ENCODE measurements at places on chromosomes 5 and 9.

- DNase-seq: no peak
Observed at GRCh38 chr5:115160975-115161475, 8.7 kb downstream of the TRIM36 start.

DNA sequence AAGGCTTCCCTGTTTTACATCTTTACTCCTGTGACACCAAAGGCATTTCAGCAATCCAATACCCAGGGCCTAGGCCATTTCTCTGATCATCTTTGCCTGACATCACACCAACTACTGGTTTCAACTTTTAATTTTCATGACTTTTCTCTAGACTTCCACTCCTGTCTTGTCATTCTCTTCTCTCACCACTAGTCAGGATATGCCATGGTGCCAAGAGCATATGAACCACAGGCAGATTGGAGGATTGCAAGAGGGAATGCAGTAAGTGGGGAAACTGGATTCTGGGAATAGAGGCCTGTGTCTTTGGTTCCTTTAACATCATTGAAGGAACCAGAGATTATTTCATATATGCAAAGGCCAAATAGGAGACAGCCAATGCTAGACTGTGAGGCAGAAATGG lies 69.3 kb downstream of the ANKRD31 start:
- DNase-seq: no peak

DNA sequence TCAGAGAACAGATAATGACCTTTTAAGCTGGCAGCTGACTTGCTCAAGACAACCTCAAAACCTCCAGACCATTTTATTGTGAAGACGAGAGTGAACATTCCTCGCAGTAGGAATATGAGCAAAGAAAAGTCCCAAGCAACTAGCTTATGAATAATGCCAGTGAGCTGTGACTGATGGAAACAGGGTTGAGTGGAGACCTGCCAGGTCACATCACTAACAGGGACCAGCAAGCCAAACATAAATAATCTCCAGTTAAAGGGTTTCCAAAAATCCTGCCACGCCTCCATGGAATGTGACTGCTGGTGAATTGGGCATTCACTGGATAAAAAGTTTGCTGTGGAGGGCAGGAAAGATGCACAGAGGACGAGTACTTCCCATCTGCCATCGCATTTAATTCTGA lies 185.4 kb downstream of the CRB2 start:
- DNase-seq: no peak

GRCh38 chr9:121529237-121529987 lies 29.8 kb upstream of the GGTA1 start:
- peak; percentile 45 for DNase-seq

GRCh38 chr9:114312513-114312875 lies 10.4 kb upstream of the ORM1 start:
- DNase-seq: no peak

DNA sequence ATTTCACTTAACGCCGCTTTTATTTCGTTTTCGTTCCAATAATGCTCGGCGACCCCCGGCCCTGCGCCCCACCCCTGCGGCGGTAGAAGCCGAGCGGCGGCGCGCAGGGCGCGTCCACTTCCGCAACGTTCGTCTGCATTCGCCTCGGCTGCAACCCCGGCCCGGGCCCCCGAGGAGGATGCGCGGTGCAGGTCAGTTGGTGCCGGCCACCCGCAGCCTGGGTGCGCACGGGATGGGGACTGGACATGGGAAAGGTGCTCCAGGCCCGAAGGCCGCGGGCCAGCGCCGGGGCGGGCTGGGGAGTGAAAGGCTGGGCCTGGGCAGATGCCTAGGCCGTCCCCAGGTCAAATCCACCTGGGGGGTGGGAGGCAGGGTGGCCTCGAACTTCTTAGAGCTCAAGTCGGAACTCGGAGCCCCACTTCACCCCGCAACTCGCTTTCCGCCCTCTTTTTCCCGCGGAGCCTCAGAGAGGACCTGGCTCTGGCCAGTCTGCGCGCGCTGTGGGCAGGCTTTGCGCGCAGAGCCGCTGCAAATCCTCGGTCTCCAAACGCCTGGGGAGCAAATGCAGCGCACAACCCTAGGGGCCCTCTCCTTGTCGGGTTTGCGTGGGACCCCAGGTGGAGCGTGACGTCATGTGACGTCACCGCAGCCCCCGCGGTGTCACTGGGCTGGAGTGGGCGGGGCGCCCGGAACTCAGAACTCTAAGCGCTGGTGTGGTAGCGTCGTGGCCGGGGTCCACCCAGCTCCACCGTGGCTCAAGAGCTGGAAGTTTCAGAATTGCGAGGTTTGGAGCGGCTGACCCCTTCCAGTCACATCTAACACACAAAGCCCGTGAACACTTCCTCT lies 3.3 kb downstream of the TLX3 start:
- no peak for DNase-seq

DNA sequence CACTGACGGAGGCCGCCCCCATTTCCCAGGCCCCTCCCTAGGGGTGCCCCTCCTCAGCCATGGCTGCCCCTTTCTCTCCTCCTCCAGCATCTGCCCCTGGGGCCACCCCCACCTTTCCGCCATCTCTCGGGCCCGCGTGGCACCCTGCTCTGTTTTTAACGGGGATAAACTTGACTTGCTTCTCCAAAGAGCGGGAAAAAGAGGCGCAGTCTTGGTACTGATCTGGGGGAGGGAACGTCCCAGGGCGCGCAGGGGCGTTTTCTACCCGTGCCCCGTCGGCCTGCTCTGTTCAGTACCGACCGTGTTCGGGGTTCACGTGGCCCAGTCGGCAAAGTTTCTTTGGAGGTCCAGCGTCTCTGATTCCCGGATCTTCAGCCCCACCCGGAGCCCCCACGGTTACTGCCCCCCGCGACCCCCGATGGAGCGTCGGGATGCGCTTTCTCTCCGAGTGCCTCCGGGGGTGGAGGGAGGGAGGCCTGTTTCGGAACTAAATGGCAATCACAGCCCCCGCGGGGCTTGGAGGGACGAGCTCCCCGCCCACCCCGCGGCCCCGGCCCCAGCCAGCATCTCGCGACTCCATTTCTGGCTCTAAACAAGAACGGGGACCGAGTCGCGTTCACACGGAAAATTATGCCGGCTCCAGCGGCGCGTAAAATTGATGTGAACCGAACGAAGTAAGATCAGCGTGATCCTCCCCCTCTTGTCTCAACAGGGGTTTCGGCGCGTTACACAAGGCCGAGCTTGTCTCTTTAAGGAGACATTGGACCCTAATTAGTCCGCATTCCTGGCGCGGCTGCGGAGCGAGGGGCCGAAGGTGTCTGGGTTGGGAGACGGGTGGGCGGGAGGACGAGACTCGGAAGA lies 1.1 kb upstream of the TLE4 start:
- DNase-seq: peak; percentile 35

DNA sequence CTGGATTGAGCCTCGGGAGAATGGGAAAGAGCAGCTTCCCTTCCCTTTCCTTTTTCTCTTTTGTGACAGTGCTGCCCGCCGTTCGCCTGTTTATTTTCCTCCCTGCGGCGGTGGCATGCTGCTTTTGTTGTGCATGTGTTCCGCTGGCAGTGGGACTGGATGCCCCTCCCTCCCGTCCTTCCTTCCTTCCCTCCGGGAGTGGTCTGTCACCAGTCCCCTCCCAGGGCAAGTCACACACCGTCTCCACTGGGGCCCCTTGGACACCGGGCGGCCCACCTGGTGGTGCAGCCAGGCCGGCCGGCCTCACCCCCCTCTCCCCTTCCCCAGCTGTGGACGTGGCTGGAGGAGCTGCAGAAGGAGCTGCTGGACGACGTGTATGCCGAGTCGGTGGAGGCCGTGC lies 214.7 kb downstream of the TRIO start:
- DNase-seq: no peak

DNA sequence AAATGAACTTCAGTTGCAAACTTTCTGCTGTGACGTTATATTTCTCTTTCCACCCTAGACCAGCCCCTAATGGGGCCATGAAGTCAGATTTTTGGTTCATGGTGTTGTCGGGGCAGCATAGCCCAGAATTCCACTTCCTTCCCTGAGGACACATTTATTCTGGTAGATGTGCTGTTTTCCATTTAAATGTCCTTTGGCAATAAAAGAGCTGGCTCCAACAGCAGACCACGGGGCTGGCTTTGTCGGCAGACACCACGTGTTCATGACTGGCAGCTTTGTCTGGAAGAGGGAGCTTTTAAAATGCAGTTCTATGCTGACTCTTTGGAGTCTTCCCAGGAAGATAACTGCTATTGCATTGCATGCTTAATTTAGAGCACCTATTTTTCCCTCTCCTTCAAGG lies 17.6 kb upstream of the LCP2 start:
- peak; percentile 22 for DNase-seq

- DNase-seq: peak; percentile 7
Observed at GRCh38 chr5:95284572-95285408, at the start of gene MCTP1. Gene MCTP1 (minus strand): TSS chr5:95285094.

DNA sequence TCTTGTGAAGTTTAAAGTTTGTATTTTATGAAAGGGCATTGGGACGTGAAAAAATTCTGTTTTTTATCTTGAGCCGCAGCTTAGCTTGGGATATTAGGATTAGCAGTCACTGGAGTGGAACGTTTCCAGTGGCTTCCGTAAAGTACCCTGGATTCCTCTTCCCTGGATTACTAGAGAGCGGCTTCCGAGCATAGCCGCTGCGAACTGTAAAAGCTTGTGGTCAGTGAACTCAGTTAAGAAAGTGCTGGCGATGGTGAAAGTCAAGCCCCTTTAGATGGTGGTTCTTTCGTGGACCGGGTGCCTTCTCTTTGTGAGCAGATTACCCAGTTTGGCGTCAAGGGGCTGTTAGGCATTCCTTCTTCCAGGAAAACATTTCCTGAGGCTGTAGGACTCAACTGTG lies 168.1 kb downstream of the KDM4C start:
- DNase-seq: no peak

DNA sequence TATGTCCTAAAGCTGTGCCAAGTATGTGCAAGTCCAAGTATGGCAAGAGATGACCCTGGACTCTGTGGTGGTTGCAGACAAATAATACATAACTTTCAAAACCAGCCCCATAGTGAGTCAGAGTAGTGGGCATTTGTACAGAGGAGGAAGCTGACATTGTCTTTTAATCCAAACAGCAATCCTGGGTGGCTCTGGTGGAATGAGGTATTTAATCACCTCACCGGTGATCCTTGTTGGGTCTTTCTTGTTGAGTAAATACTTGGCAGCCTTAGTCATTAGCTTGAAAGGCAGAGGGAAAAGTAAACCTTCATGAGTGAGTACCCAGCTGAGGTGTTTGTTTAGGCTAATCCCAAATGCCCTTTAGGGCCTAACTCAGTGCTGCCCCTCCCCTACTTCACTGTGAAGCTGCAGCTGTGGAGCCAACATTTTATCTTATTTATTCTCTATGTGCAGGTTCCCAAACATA lies 148.7 kb upstream of the SLC12A2 start:
- DNase-seq: no peak

DNA sequence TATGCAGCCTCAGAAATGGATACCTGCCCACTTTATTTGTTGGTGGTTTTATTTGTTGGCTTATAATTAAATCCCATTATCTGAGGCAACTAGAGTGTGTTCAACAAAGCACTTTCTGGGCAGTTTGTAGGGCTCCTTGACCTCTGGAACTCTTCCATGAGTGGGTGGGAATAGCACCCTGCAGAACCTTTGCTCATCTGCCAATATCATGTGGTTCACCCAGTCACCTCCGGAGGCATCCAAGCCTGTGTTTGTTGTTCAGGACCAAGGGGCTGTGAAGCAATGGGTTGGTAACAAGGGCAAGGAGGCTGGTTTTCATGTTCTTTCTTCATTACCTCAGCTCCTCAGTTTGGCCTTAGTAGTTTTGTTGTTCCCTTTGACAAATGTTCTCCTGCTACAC lies 314.0 kb downstream of the NDUFS4 start:
- no peak for DNase-seq

GRCh38 chr5:93993161-93993560 lies 251.8 kb upstream of the POU5F2 start:
- no peak for DNase-seq

Data from caudate nucleus (tissue), 63 donors.